ENCODE measurements at places on chromosomes 5 and 9.

GRCh38 chr5:111550282-111551020, 38.1 kb upstream of the STARD4 start:
- DNase-seq, result peak; percentile 52

GRCh38 chr9:99509065-99509745, 287.1 kb downstream of the SEC61B start:
- no peak for DNase-seq

DNA sequence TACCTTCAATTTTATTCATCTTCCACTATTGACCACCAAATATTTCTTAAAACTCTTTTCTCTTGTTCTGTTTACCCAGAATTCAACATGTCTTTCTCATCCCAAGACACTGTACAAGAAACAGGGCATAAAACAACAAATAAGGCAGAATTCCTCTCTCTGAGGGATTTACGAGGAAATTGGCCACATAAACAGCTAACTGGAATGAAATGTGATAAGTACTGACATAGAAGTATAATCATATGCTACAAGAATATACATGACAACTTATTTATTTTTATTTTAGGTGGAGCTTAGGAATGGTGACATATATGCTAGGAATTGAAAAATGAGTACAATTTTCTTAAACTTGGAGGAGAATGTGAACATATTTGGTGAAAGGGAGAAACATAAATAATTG, 48.8 kb upstream of the FBN2 start:
- DNase-seq, result no peak

DNA sequence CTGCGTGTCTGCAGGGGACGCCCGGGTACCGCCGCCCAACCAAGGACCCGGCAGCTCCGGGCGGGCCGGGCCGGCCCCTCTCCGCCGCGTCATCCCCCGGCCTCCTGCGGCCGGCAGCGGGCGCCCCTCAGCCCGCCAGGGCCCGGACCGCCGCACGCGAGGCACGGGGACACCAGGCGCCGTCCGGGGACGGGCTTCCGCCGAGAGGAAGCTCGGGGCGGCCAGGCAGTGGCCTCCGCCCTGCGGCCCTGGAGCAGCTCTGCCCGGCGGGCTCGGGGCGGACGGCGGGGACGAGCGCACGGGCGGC, 373 bp downstream of the FBXW5 start:
- no peak for DNase-seq

DNA sequence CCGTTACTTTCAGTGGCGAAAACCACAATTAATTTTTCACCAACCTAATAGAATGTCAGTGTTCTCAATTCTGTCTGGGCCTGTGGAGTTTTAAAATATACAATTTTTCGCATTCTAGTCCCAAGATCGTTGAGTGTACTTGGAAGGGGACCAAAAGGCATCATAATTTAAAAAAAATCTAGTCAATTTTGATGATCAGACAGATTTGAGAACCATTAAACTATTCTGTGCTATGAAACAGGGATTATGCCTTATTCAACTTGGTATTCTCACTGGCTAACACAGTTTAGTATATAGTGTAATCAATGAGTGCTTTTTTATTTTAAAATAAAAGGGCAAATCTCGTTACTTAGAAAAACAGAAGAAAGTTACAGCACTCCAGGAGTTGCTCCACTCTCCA, 61.5 kb upstream of the TNFSF15 start:
- DNase-seq, result no peak

DNA sequence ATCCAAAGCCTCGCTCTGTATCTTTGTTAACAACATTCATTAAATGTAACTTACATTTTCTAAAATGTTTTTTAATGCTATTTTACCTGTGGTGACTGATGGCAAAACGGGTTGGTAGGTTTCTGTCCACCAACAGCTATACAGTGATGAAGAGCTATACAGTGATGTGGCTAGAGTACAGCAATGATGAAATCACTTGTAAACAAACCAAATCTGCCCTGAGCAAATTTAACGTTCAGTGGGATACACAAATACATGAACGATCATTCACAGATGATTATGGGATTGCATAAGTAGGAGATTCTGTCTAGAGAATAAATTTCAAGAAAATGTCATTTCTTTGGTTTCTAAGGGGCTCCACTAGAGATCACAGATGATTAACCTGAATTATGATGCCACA, 132.7 kb downstream of the MPDZ start:
- DNase-seq, result no peak

DNA sequence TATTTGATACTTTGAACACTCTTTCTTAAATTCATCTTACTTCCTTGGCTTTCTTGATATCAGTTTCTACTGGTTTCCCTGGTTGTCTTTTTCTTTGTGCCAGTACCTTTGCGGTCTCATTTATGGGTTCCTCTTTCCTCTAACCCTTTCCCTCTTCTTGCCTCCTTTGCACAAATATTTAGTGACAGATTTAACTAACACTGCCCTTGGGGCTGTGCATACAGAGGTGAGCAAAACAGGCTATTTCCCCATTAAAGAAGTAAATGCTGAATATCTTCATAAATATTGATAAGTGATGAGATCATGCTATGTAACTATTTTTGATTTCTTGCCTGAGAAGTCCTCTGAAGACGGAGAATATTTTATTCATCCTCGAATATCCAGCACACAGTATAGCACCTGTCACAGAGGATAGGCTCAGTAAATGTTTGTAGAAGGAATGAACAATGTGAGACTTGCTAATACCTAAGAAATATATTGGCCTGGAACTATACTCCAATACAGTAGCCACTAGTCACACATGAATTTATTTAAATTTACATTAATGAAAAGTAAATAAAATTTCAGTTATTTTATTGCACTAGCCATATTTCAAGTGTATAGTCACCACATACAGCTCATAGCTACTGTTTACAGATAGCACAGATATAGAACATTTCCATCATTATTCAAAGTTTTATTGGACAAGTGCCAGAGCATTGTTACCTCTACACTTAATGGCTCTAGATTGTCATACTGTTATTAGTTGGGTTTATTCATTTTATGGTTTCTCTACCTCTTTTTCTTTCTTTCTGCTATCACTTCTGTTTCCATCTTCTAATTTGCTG, 90.4 kb downstream of the RIC1 start:
- no peak for DNase-seq

DNA sequence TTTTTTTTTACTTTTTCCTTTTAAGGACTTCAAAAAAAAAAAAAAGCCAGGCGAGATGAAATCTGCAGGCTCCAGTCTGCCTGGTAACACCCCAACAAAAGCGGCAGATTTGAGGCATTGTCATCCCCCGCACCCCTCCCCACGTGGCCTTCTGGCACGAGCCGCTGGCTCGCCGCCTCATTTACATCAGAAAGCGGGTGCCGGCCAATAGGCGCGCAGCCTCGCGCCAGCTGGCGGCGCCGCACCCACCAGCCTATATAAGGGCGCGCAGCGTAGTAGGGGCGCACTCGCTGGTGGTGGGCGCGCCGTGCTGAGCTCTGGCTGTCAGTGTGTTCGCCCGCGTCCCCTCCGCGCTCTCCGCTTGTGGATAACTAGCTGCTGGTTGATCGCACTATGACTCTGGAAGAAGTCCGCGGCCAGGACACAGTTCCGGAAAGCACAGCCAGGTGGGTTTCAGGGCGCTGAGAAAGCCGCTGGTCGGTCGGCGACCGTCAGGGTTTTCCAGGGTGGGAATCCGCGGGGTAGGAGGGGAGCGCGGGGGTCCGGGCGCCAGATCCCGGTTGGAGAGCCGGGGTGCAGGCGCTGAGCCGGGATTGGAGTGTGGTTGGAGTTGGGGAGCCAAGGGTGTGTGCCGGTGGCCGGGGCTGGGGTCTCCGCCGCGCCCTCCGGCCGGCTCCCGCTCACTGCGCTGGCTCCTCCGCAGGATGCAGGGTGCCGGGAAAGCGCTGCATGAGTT, at the start of gene GADD45G:
TSS of gene GADD45G (plus strand) at position 284 of the 736 bp plus-strand sequence. CDS start at position 394, 110 bp downstream.
- DNase-seq, result peak; percentile 96

GRCh38 chr5:167966979-167967378, 324.5 kb upstream of the WWC1 start:
- no peak for DNase-seq

DNA sequence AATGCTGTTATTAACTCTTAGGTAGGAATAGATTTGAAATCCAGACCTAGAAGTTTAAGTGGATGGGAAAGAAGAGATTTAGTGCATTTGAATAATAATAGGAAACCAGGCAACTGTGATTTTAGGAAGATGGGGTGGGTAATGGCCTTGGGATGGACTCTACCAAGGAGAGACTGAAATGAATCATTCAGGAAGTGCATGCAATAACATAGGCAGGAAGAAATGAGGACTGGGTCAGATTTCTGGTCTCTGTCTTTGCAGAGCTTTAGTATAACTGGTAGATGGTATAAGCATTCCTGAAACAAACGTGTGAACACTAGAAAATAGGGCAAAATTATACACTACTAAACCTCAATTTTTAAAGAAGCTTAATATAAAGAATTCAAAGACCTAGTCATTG, 274.4 kb upstream of the CLINT1 start:
- no peak for DNase-seq

DNA sequence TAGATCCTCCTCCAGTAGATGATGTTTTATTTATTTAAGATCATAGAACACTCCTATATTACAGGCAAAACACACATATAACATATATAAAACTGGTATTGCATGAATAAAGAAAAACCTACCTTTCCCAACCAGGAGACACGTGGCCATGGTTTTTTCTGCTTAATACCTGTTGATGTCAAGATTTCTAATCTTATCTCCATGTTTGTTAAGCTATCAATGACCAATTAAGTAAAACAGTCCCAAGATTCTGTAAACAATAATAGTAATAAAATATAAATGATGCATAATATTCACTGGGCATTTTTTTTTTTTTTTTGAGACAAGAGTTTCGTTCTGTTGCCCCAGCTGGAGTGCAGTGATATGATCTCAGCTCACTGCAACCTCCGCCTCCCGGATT, 1.7 kb downstream of the CPLANE1 start:
- no peak for DNase-seq

DNA sequence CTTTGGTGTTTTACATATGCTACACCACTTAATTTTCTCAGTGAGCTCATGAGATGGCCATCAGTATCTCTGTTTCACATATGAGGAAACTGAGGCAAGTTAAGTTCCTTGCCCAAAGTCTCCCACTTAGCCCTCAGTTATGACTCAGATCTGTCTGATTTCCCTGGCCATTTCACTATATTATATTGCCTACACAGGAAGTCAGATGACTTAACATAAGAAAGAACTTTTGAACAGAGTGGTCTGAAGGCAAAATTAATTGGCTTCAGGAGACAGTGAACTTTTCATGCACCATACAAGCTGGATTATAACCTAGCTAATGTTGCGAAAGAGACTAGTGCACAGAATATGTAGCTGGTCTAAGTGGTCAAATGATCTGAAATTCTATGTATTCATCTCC, 221.6 kb downstream of the NFIB start:
- no peak for DNase-seq

- DNase-seq, result no peak
Observed at GRCh38 chr9:87479801-87480201, 17.9 kb upstream of the DAPK1 start.

- no peak for DNase-seq
Observed at GRCh38 chr9:31807574-31808256, 576.7 kb upstream of the ACO1 start.

DNA sequence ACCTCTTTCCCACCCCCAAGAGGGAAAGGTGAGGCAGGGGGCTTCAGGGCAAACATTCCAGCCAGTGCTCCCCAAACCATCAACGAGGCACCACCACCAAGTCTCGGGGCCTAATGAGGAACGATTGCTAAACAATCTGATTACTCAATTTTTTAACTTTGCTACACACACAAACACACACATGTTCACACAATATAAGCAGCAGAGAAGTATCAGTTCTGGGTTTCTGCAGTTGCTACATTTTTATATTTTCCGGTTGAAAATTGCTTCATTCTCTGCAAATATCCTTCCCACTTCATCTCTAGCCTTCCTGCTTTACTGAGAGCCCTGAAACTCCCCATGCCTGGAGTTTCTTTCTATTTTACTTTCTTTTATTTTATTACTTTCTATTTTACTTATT, 60.2 kb downstream of the FEM1C start:
- DNase-seq, result no peak

DNA sequence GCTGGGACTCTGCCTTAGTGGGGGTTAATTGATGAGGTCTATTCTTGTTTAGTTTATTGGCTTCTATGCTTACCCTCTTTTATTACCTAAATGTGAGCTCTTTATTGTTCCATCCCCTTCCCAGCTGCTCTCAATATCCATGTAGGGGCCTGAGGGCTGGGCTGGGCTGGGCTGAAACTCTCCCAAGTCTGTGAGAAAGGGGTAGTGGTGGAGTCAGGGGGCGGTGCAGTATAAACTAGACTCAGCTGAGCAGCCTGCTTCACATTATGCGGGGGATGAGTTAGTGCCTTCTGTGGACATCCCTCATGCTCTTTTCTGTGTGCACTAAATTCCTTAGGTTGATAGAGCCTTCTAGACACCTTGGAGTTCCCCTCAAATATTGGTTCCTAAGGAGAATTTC, 451.8 kb upstream of the PTGER4 start:
- no peak for DNase-seq

DNA sequence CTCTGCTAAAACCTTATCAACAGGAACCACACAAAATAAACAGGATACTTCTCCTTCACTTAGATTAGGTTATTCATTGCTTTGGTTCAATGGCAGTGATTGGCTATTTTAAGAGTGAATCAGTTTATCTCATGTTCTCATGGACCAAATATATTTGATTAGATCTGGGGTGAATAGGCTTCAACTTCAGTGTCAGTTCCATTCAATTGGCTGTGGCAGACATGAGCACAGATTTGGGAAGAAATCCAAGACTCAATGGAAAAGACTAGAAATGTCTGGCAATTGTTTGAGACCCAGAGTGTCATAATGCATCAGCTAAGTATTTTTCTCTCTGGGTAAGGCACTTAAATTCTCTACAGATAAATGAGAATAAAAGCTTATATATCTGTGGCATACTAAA, 37.1 kb downstream of the CDH18 start:
- DNase-seq, result no peak

DNA sequence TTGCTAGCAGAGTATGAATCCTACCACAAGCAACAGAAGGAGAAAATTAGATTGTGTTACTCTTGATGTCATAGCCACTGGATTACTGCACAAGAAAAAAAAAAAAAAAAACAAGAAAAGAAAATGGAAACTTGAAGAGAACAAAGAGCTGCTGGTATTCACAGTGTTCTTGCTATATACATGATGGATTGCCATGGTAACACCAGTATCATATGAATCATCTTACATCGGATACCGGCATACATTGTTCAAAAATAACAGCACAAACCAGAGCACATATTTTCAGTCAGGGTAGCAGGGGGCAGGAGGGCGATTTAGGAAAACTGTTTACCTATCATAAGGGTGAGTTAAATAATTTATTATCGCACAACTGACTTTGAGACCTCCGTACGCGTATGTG, 472.9 kb downstream of the PDE4D start:
- DNase-seq, result no peak

DNA sequence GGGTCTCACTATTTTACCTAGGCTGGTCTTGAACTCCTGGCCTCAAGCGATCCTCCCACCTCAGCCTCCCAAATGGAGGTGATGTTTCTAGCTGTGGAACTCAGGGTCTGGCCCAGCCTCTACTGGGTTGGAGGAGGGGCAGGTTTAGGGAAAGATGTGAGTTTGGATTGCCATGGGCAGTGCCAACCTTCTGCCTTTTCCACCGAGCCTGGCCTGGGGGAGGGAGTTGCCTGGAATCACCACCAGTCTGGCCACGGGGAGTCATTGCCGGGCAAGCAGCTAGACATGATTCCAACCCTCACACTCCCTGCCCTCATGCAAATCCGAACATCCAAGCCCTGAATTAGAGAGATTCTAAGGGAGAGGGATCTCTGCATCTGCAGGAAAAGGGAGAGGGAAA, 21.0 kb upstream of the VDAC1 start:
- no peak for DNase-seq
